ENCODE measurements at places on chromosomes 13 and 19. TPM values are rescaled to one million over a fixed set of nuclear protein-coding genes. Genes with fewer than 3 reads are reported as not detected.
A peak's percentile ranks its signal among the peaks of the same experiment; 100 is the strongest.

FTL gene
- 2,467 TPM for total RNA-seq

LRG1 gene
- 0.36 TPM for total RNA-seq

KCNC3 gene
- total RNA-seq: 25.8 TPM

KRTDAP gene
- not detected for total RNA-seq

ZNF665 gene
- 2.1 TPM for total RNA-seq

BTBD2 gene
- 19.9 TPM for total RNA-seq

ERICH4 gene
- not detected for total RNA-seq

PROZ gene
- not detected for total RNA-seq

CARD8 gene
- 176 TPM for total RNA-seq

- no peak for DNase-seq
These were observed 142.9 kb upstream of the SERP2 start for GRCh38 chr13:44230736-44231135.

DNA sequence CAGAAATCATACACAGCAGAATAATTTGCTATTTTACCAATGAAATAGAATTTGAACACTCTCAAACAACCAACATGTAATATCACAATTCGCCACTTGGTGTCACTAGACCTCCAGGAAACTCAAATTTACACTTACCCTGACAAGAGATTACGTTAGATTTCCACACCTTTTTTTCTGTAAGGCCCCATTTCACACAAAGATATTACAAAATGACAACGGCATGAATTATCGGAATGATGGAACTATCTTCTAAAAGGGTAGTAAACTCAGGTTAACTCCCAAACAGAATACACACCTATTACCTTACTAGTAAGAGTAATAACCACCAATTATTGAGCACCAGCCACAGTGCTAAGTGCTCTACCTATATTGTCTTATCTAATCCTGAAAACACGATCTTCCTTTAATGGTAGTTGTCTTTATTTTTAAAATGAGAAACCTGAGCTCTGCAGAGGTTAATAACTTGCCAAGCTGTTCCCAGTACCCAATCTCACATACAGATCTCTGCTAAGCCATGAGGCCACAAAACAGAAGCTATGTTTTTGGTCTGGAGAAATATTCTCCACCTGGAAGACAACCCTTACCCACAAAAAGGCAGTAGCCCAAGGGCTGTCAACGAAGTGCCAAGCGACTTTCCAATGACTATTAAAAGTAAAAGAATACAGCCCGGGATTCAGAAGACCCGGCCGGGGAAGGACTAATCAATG, 152.4 kb downstream of the DCLK1 start:
- DNase-seq: no peak

- DNase-seq: no peak
These were observed 557.0 kb downstream of the SLITRK1 start for GRCh38 chr13:83325125-83325853.

GRCh38 chr19:16070366-16070990, 5.8 kb upstream of the TPM4 start:
- peak; percentile 85 for DNase-seq

DNA sequence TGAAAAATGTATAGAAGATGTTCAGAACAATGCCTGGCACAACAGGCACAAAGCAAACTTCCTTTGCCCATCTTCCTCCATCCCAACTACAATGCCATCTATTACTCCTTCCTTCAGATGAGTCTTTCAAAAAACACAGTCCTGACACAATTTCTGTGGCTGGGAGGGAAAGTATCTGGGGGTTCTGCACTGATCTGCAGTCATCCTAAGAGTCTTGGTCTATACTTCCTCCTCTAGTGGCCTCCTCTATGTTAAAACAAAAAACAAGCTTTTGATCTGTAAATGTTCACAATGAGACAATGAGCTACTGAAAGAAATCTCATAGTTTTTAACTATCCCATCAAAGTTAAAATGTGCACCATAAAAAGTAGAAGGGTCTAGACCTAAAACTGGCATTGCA, 44.8 kb downstream of the USP12 start:
- no peak for DNase-seq

DNA sequence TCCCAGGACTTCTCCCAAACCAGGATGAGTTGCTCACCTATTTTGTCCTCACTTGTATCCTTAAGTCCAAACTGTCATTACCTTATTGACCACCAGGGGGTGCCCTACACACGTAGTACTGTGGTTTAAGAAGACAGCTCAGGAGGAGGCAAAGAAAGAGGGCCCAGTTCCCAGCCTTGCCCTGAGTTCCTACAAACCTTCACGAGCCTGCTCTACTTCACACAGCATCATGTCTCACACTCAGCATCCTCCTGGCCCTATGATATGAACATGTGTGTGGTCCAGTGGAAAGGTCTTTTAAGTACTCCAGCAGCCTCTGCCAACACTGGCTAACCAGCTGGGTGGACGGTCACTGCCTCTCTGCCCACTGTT, 8.1 kb upstream of the ZNF784 start:
- DNase-seq: peak; percentile 91

DNA sequence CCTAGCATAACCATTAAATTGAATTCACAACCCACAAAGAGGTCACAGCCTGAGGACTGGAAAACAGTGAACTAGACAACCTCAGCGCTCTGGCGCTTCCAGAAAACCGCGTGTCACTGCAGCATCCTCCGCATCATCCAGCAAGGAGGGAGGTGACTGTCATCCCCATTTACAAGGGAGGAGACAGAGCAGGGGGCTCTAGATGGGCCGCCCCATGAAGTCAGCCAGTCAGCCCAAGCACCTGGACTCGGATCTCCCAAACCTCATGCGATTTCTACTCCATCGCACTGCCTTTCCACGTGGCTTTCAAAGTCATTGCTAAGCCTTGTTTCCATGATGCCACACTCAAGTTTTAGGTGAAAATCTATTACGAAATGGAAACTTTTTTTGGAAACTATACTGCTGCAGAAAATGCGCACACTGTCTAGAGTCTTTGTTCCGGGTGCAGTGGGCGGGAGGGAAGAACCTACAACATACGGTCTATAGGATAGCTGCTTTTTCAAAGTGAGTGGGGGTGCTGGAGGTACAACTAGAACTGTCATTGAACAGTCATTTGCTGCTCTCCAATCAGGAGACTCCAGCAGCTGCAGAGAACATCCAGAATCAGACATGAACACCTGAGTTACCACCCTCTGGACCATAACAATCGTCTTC, 2.8 kb downstream of the AP3D1 start:
- no peak for DNase-seq

DNA sequence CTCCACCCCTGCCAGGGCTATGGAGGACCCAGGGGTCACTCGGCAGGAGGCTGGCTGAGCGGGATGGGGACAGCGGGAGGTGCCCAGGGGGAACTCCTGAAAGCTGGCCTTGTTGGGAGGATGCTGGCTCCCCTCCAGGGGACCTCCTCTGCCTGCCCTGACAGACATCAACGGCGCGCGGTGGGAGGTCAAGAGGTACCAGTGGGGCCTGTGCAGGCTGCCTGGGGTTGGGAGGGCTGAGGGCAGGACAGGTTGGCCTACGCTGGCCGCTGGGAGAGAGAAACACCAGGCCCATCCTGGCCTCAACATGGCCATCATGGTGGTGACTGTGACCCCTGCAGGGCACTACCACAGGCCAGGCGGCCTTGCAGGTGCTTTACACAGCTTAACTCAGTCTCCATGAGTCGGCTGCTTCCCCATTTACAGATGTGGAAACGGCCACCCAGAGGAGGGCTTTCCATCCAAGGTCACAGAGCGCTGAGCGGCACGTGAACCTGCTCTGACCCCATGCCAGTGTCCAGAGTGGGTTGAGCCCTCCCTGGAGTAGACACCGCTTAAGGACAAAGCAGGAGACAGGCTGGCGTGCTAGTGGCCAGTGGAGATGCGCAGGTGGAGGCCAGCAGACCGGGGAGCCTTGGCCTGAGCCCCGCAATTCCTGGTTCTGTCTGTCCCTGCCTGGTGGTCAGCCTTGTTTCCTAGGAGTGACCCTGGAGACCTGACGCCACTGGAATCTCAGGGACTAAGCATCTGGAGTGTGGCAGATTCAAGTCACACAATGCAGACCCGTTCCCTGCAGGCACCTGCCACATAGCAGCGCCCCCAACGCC, 27.6 kb downstream of the CEBPG start:
- no peak for DNase-seq

DNA sequence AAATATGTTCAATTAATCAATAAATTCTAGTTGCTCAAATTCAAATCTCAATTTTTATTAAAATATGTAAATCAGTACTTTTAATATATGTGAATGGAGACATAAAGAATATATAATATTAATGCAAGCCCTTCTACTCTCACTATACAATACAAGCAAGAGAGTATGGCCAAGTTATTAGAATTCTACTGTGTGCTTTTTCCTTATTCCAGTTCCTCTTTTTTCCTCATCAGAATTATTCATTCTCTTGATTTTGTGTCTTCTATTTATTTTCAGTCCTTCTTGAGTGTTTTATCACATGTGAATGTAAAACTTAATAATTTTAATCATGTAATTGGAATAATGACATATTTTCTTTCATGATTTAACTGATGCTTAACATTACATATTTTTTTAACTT, 276.8 kb downstream of the PCDH20 start:
- no peak for DNase-seq

DNA sequence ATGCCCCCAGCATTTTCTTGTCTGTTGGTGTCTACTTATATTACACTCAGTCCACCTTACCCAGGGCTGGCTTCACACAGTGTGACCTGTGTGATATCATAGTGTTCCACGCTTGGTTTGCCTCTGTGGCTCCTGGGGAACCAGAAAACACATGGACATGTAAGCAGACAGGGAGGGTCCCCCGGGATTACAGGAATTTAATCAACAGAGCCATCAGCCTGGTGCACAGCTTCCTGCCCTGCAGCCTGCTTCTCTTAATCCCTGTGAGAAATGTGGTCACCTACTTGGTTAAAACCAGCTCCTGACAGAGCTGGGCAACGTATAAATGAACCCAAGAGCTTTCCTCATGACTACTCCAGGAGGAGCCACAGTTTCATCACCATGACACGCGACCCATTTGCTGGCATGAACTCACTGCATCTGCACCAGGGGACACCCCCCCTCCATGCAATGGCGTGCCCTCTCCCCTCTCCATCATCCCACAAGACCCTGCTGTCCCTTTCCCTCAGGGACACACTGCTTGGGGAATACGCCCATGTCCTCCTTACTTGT, 152.1 kb downstream of the UQCRFS1 start:
- no peak for DNase-seq

- no peak for DNase-seq
These were observed 54.9 kb downstream of the AP1M1 start for GRCh38 chr19:16252459-16253205.

DNA sequence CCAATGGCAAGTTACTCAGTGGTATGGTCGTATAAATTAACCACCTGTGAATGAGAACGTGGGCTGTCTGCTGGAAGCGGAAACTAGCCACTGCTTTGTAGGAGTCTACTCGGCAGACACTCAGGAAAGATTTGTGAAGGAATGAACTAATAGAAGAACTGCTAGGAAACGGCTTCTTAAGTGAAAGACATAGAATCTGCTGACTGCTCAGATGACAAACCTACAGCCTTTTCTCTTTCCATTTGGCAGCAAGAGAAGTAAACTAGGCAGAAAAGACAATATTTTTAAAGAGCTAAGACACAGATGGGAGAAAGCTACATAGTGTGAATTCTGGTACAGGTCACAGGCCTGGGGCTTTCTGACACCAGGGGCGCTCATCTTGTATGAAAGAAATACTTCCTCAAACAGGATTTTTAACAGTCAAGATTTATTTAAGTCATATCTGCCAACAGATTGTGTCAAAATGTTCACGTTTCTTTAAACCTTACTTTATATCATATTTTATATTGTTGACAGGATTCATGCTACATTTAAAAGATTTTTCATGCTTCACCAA, 78.4 kb downstream of the MIPEP start:
- DNase-seq: no peak

DNA sequence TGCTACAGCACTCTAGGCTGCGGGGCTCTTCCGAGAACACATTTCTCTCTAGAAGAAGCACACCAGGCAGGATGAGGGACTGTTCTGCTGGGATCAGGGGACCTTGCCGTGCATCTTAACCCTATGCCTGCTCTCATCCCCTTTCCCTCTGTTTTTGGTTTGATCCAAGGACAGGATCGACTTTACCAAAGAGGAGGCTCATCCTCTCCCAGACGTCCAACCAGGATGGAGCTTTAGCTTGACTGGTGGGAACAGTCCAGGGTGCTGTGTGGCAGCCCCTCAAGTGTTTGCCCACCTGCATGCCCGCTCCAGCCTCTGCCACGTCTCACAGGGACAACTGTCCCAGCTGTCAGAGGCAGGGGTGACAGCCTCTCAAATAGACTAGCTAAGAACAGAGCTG, 42.3 kb upstream of the KCTD15 start:
- DNase-seq: no peak

DNA sequence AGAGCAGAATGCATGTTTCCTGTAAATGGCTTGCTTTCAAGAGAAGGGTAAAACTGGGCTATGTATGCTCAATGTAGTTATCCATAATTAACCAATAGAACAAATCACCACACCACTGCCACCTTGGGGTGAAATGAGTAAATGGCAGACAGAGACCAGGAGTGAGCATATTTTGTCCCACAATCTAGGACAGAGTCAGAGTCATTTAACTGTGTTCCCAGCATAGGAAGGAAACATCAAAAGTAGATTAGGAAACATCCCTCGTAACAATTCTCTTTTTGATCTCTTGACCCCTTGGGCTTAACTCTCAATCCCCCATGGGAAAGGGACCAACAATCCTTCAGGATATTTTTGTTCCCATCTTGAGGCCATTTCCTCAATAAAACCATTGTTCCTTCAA, 224.8 kb downstream of the NHLRC3 start:
- DNase-seq: no peak

DNA sequence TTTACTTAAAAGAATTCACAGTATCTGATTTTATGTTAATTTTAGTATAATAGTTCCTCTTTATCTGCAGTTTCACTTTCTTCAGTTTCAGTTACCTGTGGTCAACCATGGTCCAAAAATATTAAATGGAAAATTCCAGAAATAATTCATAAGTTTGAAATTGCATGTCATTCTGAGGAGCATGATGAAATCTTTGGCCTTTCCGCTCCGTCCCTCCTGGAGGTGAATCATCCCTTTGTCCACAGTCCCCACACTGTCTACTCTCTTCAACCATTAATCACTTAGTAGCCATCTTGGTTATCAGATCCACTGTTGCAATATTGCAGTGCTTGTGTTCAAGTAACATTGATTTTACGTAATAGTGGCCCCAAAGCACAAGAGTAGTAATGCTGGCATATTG, 26.9 kb downstream of the SLITRK6 start:
- DNase-seq: no peak

- DNase-seq: no peak
These were observed 191.0 kb upstream of the HTR2A start for GRCh38 chr13:47087841-47088240.

DNA sequence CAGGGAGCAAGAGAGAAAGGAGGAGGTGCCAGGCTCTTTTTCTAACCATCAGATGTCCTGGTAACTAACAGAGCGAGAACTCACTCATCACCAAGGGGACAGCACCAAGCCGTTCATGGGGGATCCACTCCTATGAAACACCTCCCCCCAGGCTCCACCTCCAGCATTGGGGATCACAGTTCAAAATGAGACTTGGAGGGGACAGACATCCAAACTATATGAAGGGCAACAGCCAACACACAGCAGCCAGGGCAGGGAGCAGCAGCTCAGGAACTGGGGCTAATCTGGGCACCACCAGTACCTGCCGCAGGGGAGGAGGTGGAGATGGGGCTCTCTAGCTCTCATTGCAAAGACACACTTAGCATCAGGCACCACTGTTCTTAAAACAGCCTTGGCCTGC, 34.3 kb upstream of the VSTM2B start:
- no peak for DNase-seq

Data from natural killer cell treated with Interleukin-12 subunit alpha and Interleukin-12 subunit beta and Interleukin-15 and Interleukin-18, amount 100 ng/mL, for 72 hours (primary cell).